Stimulated activated CD8-positive, alpha-beta memory T cell treated with anti-CD3 and anti-CD28 coated beads, Interleukin-4, amount 100 ng/mL, for 4 hours (primary cell): ENCODE measurements at places on chromosomes 3 and 15.

- no peak for DNase-seq
Measured at GRCh38 chr15:55846116-55846707, 103.3 kb upstream of the PRTG start.

GRCh38 chr15:66132251-66132816, 121.2 kb downstream of the MEGF11 start:
- no peak for DNase-seq

GRCh38 chr15:38421069-38421690, 32.7 kb upstream of the FAM98B start:
- no peak for DNase-seq

DNA sequence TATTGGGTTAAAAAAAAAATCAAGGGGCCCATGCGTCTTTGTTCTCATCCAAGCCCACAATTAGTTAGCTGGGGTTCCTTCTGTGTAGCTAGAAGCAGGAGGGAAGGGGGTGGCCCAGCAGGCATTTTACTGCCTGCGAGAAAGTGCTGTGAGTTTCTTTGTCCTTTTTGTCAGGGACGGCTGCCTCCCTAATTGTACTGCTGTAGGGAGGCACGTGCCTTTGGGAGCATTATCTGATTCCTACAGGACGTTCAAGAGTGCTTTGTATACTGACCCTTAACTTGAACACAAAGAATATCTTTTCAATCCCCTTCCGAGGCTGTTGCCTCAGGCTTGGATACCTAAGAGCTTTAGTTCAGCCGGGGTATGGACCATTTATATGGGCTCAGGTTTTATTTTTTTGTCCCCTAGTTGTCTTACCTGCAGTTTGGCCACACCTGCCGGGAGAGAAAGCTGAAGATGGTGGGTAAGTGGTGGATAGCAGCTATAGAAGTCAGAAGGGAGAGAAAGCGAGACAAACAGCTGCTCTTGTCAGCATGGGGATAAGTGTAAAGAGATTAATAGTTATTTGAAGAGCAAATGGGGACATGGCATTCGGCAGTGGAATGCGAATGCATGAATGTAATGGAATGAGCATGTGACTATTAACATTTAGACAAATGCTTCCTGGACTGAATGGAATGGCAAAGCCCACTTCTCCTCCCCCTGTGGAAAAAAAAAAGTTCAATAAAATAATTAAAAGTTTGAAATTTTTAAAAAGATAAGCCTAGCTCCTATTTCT, 175.2 kb downstream of the TP63 start:
- DNase-seq: no peak

DNA sequence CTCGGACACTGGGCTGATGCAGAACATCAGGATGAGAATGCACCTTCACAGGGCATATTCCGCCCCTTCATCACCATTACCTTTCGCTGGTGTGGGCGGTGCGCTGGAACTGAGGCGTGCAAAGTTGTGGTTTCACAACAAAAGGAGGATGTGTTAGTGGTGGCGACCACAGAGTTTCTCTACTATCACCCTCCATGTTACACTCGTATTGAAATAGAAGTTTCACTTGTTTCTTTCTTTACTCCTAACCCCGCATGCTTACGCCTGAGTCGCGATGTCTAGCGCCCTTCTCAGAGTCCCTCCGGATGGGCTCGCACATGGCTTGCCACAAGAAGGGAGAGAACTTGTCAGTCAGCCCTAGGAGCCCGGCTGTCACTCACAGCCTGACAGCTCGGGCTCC, 148.7 kb downstream of the GABRB3 start:
- no peak for DNase-seq

- DNase-seq: no peak
Measured at GRCh38 chr3:161275919-161276318, 54.8 kb downstream of the NMD3 start.

DNA sequence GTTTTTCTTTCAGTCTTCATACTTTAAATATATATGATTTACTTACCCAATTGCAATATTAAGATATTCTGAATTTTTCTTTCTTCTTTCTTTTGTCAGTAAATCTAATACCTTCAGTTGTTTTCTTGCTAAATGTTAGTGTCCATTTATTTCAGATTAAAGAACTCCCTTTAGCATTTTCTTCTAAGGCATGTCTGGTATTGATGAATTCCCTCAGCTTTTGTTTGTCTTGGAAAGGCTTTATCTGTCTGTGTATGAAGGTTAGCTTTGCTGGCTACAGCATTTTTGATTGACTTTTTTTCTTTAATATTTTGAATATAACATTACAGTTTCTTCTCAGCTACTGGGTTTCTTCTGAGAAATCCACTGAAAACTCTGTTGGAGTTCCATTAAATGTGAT, 64.0 kb upstream of the PLSCR4 start:
- DNase-seq: no peak

- no peak for DNase-seq
Measured at GRCh38 chr3:106092792-106093191, 224.0 kb upstream of the CBLB start.

DNA sequence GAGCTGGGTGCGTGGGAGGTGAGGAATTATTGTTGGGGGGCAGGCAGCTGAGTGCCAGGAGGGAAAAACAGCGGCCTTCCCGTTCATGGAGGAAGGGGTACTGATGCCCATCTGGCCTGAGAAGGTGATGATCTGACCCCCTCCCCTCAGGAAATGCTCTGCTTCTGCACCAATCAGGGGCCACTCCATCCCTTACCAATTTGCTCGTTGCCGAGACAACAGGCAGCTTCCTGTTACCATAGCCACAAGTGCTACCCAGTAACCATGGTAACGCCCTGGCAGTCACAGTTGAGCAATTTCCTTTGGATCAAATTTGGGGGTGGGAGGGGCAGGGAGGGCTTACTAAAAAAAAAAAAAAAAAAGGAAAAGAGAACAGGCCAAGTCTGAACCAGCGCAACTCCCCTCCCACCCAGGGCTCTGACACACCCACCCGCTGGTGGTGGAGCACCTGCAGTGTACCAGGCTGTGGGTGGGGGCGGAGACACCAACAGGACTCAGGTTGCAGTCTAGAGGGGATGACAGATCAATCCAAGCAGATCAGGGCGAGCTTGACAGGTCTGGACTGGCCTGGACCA, 13.7 kb downstream of the CELF6 start:
- no peak for DNase-seq

DNA sequence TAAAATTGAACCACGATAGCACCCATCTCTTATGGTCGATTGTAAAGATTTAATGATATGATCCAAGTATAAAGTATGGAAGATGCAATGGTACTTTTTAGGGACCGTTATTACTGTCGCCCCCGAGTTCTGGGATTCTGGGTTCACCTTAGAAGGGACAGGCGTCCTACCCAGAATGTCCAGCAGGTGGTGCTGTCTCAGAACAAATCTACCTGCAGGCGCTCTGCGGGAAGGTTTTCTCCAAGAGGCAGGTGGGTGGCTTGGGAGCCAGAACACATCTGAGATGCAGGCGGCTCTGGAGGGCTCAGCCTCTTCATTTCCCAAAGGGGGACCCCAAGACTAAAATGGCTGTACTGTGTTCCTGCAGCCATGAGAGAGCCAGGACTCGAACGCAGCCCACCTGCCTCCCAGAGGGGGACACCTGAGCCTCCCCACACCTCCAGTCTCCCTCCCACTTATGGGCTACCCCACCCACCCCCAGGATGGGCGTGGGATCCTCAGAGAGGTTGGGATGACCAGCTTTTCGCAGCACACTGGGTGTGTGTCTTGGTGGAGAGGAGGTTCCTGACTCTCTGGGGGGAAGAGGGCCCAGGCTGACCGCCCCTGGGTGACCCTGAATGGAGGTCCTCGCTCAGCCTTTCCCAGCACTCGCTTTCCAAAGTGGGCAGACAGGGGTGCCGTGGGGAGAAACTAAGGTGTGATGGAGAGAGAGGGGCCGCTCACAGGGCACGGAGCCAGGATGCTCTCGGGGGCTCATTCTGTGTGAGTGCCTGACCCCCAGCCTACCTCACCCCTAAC, 28.1 kb upstream of the CORO2B start:
- DNase-seq: peak; percentile 43

DNA sequence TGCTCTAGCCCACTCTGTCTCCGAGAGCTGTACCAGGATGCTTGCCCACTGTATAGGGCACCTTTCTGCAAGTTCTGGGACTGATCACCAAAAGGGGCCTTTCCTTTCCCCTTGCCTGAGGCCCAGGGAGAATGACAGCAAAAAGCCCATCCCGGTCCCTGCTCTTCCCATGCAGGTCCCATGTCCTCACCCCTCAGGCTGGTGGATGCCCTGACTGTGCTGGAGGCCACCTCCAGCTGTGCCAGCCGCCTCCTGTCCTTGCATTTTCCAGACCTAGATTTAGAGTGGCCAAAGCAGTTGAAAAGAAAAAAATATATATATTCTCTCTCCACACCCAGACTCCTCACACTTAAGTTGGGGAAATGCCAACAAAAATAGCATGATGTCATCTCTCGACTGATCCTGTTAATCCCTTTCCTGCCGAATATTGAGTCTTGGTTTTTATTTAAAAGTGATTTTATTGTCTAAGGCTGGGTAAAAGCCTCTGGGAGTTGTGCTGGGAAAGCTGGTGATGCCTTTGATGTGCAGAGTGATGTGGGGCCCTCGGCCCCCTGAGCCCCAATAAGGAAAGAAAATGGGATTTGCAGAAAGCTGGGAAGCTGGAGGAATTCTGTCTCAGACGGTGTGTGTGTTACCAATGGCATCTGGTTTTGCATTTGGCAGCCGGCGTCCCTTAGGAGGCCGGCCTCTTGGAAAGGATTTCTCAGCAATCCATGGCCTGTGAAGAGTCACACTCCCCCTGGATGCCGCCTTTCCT, 29.3 kb upstream of the TPM1 start:
- no peak for DNase-seq

DNA sequence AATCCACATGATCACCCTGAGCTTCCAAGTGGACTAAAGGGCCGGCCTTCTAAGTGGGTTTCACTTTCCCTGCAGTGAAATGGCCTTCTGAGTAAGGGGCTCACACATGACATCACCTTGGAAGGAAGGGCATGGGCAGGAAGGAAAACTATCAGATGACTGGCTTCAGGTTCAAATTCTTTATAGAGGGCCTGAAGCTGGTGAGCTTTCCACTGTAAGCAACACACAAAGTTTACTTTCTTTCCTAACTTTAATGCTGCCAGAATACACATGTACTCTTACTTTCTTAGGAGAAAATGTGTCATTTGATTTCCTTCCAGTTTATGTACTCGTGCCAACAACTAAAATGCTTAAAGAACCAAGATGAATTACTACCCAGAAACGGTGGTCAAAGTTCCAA, 475.6 kb downstream of the FOXP1 start:
- DNase-seq: no peak

DNA sequence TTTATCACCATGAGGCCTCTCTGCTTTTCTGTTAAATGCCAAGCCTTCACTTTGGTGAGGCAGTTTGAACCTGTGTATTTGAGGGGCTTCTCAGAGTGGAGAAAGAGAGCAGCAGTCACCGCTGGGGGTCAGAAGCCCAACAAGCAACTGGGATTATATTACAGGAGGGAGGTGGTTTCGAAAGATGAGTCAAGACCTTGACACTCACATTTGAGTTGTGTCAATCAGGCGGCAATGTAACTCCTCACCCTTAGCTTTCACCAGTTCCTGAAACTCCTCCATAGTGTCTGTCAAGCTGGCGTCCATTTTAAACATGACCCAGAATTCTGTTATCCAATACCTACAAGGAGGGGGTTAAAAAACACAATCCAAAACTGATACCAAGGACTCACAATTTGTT, 46.5 kb downstream of the RASGRP1 start:
- no peak for DNase-seq

- DNase-seq: no peak
Measured at GRCh38 chr3:23611737-23612295, 193.9 kb upstream of the UBE2E1 start.

DNA sequence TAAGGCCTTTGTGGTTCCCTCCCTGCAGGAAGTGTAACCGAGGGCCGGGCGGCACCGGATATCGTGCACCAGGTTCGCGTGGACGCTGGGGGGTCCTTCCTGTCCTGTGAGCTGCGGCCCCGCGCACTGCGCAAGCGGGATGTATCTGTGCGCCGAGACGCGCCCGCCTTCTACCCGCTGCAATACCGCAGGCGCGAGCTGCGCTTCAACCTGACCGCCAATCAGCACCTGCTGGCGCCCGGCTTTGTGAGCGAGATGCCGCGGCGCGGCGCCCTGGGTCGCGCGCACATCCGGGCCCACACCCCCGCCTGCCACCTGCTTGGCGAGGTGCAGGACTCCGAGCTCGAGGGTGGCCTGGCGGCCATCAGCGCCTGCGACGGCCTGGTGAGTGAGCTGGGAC, 35.9 kb downstream of the SAXO2 start:
- no peak for DNase-seq
